NCI-H187 (cell line): ENCODE measurements at places on chromosomes 7 and 10.

DNA sequence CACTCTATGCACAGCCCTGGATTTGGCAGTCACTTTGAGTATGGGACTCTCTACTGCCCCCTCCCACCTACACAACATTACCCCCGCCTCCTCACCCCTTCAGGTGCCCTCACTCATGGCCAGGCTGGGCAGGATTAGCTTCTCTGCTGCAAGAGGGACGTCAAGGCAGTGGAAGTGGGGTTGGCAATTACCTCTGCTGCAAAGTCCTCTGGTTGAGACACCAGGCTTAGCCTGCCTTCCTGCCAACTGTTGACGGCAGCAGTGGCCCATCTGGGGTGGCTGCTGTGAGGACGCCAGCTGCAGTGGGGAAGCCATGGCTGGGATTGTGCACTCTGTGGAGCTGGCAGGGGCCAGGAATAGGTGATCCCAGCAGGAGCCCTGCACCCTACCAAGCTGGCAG, 26.7 kb downstream of the SVIL start:
- no peak for DNase-seq

DNA sequence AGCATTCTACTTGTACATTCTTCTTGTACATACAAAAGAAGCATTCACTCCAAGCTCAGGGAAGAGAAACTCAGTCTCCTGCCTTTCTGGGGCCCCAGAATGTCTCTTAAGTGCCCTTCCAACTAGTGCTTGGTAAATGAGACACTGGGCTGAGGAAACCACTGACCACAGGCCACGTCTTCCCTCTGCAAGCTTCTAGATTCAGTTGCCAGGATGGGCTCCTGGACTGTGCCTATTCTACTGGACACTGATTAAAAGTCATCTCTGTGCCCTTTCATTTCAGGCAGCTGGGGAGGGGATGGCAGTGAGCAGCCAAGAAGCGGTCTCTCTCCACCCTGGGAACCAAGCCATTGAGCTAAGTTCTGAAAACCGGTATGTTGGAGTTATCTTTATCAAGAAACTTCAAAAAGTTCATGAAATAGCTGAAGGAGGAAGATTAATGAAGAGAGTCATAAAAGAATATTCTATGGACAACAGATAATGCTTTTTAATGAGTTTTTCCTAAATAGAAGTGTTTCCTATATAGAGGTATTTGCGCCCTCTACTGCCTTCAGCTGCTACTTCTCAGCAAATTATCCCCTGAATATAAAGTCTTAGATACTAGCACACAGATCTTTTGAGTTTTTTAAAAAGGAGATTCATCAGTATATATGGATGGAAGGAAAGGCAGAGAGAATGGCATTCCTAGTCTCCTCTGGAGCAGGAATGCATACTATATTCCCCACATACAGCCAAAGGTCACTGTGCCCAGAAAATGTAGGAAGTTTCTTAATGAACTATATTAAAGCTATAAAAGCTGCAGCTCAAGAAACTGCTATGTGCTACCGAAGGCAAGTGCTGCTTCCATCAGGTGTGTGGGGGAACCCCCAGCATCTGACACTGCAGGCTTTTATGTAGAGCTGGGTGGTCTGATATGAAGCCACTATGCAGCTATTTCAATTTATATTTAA, 8.4 kb upstream of the IFIT1B start:
- no peak for DNase-seq

- DNase-seq: no peak
These were observed 33.8 kb downstream of the HIP1 start for GRCh38 chr7:75704928-75705327.

DNA sequence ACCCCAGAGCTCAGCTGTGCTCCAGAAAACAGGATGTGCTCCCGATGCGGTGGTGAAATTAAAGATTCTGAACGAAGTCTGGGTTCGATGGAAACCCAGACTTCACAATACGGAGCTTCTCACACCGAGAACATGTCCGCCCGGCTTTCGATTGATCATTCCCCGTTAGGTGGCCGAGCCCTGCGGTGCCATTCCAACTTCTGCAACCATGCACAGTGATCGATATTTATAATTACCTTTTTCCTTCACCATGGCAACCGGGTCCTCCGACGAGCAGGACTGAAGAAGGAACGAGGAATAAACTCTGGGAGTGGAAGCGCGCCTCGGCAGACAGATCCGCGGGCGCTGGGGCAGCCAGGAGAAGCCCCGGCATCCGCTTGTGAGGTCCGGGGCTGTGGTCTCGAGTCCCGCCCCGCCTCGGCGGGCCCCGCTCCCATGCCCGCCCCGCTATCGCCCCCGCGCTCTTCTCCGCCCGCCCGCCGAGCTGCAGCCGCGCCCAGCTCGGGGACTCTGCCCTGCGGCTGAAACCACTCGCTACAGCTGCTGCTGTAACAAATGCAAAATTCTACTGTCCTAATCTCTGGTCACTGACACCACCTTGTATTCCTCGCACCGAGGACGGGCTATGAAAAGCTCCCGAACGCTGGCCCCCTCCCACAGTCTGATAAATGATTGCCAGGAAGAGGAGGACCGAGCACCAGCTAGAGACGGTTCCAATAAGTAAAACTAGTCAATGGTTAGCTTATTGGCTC, 26.2 kb downstream of the ABLIM1 start:
- DNase-seq: no peak

DNA sequence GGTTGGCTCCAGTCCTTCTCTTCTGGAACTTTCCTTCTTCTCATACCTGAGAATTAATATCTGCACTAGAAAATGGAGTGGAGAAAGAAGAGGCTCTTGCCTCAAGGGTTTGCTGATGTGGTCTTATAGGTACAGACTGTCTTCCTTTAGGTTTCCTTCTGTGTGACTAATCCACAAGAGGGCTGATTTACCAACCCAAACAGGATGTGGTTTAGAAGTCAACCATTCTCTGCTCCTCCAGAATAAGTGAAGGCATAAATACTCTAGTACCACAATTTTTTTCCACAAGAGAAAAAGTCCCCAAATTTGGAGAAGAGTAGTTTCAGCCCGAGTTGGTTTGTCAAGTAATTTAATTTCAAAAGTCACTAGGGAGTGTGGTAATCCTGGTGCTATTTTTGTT, 85.8 kb downstream of the NRP1 start:
- DNase-seq: no peak

DNA sequence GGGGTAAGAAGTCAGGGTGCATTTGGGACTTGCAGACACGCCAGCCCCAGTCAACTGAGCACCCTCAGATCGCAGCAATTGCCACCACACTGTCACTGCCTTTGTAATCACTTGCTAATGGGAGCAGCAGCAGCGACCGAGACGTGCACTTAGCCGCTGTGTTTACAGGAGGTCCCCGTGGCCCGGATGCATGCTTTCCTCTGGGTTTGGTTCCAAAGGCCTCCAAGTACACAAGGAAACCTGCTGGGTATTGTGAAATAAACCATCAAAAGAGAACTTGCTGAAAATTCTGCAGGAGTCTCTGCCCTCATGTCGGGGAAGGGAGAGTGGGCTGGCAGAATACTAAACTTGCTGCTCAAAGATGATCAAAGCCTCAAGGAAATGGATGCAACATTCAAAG, 341.7 kb downstream of the DNAJB6 start:
- DNase-seq: no peak

DNA sequence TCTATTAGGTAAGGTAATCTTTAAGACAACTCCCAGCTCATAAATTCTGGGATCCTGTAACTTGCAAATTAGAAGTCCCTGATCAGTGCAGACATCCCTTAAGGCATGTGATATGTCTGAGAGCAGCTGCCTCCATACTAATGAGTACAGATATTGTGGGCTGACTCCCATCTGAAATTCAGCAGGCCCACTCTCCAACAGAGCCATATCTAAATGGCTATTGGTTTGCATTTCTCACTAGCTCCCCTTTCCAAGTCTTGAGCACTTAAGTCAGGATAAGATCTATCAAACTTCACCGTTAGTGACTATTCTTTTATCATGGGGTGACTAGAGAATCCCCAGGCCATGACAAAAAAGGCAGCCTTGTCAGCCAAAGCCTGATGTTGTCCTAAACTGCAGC, 785.4 kb downstream of the IPMK start:
- DNase-seq: no peak

DNA sequence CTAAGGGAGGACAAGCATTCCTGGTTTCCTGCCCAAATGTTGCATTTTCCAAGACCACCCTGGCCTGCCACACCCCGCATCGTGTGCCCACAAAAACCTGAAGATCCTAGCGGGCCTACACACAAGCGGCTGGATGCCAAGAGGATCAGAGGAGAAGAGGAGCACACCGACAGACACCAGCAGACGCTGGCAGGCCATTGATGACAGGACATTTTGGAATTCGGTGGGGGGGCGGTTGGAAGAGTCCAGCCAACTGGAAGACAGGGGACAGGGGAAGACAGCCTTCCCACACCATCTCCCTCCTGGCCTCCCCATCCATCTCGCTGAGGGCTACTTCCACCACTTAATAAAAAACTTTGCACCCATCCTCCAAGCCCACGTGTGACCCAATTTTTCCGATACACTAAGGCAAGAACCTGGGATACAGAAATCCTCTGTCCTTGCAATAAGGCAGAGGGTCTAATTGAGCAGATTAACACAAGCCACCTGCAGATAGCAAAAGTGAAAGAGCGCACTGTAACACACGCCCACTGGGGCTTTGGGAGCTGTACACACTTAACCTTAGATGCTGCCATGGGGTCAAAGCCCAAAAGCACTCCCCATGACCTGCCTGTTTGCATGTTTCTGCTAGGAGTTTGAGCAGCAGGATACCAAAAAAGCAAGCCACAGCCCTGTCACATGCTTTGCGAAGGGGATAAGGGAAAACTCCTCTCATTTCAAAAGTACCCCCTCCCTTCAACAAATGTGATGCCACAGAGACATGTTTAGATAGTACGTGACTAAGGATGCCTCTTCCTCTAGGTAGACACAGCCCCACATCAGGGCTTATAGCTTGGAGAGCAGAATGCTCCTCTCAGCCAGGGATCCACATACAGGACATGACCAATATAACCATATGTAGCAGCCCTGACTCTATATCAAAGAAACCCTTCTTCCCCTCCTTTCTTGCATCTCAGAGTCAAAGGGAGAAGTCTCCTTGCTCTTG, 13.4 kb upstream of the SMNDC1 start:
- no peak for DNase-seq

GRCh38 chr7:105016068-105016708, 2.2 kb downstream of the KMT2E start:
- no peak for DNase-seq

- DNase-seq: no peak
These were observed 34.6 kb downstream of the VTI1A start for GRCh38 chr10:112481602-112482001.

DNA sequence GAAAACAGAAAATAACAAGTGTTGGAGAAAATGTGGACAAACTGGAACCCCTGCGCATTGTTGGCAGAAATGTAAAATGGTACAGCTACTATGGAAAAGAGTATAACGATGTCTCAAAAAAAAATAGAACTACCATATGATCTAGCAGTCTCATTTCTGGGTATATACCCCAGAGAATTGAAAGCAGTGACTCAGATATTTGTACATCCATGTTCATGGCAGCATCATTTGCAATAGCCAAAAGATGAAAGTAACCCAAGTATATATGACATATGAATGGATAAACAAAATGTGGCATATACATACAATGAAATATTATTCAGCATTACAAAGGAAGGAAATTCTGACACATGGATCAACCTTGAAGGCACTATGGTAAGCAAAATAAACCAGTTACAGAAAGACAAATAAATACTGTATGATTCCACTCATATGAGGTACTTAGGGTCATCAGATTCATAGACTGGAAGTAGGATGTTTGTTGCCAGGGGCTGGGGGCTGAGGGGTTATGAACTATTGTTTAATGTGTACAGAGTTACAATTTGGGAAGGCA, 4.9 kb downstream of the NRCAM start:
- no peak for DNase-seq

GRCh38 chr7:2436341-2437104, 33.1 kb downstream of the CHST12 start:
- DNase-seq: no peak

DNA sequence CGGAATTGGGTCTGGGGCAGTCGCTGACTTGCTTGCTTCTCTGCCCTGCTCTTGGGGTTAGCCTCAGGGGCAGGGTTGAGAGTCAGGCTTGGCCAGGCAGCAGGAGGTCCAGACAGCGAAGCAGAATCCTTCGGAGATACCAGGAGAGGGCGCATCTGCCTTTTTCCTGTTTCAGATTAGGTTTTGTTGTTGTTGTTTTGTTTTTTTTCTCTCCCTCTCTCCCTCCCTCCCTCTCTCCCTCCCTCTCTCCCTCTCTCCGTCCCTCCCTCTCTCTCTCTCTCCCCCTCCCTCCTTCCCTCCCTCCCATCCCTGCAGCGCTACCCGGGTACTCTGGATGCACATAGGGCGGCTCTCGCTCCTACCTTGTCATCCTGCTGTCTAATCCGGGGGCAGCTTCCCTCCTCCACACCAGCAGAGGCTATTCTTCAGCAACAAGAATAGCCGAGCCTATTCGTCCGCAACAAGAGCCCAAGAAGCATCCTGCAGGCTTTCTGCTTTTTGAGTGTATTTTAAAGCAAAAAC, 758 bp upstream of the OPTN start:
- no peak for DNase-seq

GRCh38 chr10:116766241-116766827, 24.0 kb upstream of the HSPA12A start:
- no peak for DNase-seq

GRCh38 chr10:50622706-50623662, 772 bp downstream of the SGMS1 start:
- no peak for DNase-seq

DNA sequence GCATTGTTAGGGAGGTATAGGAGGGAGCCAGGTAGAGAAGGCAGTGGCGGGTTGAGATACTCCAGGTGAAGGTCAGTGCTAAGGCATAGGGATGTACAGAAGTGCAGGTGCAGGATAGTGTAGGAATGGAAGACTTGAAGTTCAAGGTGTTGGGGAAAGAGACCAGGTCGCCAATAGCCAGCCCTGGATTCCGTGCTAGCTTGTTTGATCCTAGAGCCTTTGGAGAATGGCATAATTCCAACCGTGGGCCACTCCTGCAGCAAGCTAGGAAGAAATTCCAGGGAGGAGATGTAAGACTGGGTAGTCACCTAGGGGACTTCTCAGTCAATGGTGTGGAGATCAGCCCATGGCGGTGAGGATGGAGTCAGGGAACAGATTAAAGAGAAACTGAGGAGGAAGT, 272.7 kb downstream of the RPS24 start:
- no peak for DNase-seq

DNA sequence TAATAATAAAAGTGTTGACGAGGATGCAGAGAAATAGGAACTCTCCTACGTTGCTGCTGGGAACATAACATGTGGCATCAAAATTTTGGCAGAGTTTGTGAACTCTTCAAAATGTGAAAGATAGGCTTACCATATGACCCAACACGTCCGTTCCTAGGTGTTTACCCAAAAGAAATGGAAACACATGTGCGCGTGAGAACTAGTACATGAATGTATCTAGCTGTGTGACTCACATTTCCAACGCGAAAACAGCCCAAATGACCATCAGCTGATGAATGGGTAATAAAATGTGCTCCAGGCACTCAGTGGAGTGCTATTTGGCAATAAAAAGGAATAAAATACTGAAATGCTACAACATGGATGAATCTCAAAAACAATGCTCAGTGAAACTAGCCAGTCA, 10.4 kb upstream of the ELFN1 start:
- no peak for DNase-seq
